ENCODE measurements at places on chromosomes 5 and 9. TPM values are rescaled to one million over a fixed set of nuclear protein-coding genes. Genes with fewer than 3 reads are reported as not detected.

Gene OR1J2
- 0.29 TPM for total RNA-seq

Gene MFAP3
- total RNA-seq: 90.1 TPM

Gene SPEF2
- total RNA-seq: 12.7 TPM

Gene CDH12
- total RNA-seq: not detected

Measured in osteoblast (primary cell).